ENCODE measurements at places on chromosomes 6 and 20. TPM values are rescaled to one million over a fixed set of nuclear protein-coding genes. Genes with fewer than 3 reads are reported as not detected.

Gene CD40
- 6.2 TPM for total RNA-seq

Gene LPA
- total RNA-seq, result not detected

Gene CCNC
- total RNA-seq, result 79.6 TPM

Gene NKX2-4
- not detected for total RNA-seq

Gene ALDH5A1
- total RNA-seq, result 1.6 TPM

Gene TSHZ2
- total RNA-seq, result 1.2 TPM

Gene GZF1
- 8.0 TPM for total RNA-seq
